ELR (cell line): ENCODE measurements at places on chromosomes 6 and 20.

DNA sequence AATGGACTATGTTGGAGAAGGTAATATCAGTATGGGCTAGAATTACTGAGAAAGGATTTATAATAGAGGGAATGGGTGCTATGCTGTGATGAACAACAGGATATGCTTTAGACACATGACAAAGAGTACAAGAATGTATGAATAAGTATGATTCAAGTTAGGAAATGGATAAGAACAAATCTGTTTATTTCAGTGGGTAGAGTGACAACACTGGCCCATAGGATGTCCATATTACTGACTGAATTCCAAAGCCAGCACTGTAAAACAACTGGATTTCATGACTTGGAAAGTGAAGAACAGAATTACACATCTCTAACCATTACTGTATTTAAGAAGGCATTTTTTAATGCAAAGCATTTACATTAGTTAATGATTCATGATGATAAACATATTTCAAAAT, 35.9 kb downstream of the EPM2A start:
- peak; percentile 91 for DNase-seq

GRCh38 chr6:57421503-57421902, 104.1 kb downstream of the PRIM2 start:
- DNase-seq, result no peak

DNA sequence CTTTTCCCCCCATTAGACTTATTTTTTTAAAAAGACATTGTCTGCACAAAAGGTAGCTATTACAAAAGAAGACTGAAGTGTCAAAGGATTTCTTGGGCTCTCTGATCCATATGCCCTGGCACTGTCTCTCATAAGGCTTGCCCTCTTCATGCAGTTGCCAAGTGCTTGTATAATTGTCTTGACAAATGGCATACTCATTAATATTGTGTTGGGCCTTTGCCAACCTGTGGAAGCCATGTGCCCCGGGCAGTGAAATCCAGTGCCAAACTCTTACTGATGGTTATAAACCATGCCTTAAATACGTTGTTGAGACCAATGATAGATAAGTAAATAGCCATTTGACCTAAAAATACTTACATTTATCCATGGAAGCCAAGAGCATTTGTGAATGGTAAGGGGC, 98.1 kb downstream of the FARS2 start:
- DNase-seq, result no peak

DNA sequence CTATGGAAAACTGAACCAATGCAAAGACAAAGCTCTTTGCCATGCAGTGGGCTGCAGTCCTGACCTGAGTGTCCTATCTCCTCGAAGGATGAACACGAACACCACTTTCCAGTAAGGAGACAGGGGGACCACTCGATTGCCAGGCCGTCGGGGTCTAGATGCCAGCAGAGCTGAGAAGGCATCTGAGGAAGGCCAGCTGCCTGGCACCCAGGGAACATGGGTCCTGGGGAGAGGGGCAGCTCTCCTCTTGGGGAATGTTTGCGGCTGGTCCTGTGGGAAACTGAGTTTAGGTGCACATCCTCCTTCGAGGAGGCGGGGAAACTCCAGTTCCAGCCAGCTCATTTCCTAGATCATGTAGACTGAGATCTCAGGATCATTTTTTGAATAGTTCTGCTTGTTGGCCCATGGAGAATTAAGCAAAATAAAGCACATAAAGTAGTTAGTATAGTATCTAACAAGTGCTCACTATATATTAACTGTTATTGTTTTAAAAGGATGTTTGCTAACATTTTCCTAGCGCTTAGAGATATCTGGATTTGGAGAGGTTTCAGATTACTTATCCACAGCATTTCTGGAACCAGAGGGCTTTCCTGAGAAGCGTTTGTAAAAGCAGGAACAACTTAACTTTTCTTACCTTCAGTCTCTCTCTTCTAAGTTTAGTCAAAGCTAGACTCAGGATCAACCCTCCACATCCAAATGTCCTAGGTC, 225.3 kb upstream of the FOXQ1 start:
- no peak for DNase-seq

- no peak for DNase-seq
Measured at GRCh38 chr6:154914288-154914687, 80.8 kb upstream of the TIAM2 start.

DNA sequence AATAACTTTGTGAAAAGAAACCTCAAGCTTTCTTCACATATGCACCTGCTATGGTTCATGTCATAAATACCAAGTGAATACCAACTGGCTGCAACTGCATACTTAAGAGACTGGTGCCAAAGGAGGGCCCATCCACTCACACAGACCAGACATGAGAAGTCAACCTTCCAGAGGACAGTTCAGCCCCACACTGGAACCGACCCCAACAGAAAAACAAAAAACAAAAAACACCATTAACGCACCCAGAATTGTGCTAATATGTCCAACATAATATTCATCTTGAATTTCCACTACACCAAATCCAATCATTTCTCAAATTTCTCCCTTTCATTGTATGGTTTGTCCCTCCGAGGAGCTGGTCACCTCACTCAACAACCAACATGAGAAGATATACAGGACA, 42.8 kb downstream of the CHD6 start:
- no peak for DNase-seq

DNA sequence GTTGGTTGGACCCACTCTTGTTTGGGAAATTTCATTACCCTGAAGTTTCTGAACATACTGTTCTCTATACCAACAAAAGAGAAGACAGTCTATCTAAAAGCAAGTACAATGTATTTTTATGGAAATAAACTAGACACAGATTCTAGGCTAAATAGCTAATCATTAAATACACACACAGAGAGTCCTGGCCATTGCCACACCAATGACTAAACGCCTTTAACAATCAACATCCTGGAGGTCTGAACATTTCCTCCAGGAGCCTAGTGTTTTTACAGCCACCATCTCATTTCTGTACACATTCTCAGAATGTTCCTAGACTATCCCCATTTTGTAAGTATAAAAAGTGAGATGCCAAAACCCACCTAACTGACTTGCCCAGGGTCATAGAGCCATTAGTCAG, 141.6 kb upstream of the RREB1 start:
- no peak for DNase-seq

- no peak for DNase-seq
Measured at GRCh38 chr20:60446267-60447111, 488.3 kb downstream of the CDH26 start.

DNA sequence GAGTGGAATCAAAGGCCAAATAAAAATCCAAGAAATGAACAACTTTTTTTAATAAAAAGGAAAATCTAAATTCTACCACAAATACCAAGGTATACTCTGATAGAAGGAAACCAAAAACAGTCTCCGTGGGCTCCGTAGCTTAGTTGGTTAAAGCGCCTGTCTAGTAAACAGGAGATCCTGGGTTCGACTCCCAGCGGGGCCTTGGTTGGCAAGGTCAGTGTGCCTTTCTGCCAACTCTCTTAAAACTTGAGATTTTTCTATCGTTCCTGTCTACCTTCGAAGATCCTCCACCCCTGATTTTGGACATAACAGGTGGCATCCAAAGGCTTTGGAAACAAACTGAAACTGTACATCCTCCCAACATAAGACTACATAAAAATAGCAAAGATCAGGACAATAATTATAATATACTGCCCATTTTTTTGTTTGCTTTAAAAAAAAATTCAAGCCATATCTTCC, 197.9 kb downstream of the TRIM27 start:
- DNase-seq, result peak; percentile 77

- DNase-seq, result no peak
Measured at GRCh38 chr20:64203037-64203777, 39.0 kb downstream of the MYT1 start.

DNA sequence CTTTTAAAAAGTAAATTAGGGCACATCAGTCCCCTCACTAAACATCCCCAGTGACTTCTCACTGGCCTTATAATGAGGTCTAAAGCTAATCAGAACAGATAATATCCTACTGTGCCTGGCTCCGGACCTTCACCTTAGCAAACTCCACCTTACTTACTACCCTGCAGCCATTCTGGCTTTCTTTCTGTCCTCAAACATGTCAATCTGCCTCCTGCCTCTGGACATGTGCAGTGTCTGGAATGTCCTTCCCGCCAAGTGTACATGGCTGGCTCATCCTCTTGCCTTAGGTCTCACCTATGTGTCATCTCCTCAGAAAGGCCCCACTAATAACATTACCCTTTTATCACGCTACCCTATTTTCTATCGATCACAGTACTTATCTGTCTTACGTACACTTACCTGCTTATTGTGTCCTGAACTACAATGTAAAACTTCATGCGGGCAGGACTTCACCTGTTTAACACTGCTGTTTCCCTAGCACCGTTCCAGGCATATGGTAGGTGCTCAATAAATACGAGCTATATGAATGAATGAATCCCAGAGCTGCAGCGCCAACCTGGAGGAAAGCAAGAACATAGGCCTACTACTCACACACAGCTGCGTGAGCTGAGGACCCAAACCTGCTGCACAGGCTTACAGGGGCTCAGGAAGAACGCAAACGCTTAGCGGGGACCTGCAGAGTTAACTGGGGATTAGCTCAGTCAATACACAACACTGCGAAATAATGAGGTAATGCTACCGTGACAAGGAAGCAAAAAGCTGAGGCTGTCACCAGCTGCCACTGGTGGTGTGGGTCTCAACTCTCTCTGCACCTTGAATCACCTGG, 991 bp downstream of the UQCC2 start:
- peak; percentile 42 for DNase-seq

- no peak for DNase-seq
Measured at GRCh38 chr6:42025845-42026243, 24.5 kb upstream of the TAF8 start.

DNA sequence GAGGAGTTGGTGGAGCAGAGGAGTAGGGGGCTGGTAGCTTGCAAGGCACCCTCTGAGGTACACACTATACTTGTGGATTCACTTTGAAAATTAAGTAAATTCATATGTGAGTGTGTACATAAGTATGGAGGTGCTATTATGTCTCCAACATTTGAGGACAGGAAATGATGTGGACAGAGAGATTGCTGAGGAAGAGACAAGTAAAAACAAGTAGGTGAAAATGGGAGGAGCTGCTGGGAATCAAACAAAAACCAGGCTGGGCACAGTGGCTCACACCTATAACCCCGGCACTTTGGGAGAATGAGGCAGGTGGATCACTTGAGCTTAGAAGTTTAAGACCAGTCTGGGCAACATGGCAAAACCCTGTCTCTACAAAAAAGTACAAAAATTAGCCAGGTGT, 69.2 kb upstream of the LYRM2 start:
- no peak for DNase-seq

DNA sequence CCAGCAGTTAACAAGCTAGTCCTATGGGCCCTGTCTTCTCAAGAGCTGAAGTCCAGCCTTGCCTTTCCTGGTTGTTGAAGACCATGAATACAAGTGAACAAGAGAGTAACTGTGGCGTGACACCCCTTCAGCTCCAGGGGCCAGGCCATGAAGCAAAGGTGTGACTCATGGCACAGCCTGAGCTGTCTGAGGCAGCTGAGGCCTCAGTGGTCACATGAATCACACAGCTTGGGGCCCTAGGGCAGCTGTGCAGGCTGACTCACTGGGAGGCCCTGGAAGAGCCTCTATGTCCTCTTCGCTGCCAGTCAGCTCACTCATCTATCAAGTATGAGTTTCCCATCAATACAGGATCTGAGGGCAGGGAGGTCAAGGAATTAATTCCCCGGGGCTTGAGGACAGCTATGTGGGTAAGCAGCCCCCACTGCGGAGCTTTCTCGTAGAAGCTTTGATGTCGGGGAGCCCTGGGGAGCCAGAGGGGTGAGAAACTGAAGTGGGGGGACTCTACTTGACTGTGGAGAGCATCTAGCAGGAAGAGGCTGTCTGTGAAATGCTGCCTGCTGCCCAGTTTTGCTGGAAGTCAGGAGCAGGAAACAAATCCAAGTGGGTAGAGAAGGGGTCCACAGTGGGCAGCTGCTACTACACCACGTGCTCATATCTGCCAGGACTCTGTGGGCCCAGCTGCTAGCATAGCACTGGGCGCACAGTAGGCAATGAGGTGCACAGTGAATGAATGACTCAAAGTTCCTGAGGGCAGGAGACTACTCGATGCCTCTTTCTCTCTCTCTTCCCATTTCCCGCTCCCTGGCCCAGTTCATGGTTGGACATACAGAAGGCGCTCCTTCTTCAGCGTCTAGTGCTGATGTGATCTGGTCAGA, 13.7 kb upstream of the FAM83C start:
- peak; percentile 100 for DNase-seq

GRCh38 chr20:44028868-44029847, 114.5 kb downstream of the TOX2 start:
- DNase-seq, result no peak

DNA sequence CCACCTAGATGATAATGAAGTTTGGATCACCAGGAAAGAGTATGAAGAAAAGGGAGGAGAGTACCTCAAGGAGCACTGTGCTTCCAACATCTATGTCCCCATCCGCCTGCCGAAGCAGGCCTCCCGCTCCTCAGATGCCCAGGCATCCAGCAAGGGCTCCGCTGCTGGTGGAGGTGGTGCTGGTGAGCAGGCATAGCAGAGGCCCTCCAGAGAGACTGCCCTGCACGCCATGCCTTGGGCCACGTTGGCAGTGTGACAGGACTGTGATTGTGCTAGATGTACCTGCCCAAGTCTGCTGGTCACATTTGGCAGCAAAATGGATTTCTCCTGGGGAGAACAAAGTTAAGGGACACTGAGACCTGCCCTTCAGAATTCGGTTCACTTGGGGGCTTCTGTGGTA, 23.4 kb downstream of the ACTR5 start:
- no peak for DNase-seq

DNA sequence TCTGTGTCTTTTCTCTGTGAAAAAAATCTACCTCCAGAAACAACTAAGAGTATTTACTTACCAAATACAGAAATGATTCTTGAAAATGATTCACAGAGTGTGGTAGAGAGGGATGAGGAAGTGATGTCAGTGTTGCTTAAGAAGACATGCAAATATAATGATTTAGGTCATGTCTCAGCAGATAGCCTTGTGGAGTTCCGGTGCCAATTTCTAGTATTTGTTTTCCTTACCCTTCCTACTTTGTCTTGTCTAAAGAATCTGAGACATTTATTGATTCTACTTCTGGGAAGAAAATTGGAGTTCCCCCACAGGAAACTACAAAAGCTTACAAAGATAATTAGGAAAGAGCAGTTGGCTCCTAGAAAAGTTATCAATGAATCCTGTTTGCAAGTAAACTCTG, 68.8 kb downstream of the GJA1 start:
- DNase-seq, result peak; percentile 68

GRCh38 chr6:10521104-10521808, at the start of gene GCNT2:
GCNT2 (plus strand) TSS chr6:10521351; CDS start chr6:10528912, 7,561 bp downstream.
- peak; percentile 66 for DNase-seq

GRCh38 chr6:41306187-41306854, 19.8 kb upstream of the TREM1 start:
- DNase-seq, result peak; percentile 64

DNA sequence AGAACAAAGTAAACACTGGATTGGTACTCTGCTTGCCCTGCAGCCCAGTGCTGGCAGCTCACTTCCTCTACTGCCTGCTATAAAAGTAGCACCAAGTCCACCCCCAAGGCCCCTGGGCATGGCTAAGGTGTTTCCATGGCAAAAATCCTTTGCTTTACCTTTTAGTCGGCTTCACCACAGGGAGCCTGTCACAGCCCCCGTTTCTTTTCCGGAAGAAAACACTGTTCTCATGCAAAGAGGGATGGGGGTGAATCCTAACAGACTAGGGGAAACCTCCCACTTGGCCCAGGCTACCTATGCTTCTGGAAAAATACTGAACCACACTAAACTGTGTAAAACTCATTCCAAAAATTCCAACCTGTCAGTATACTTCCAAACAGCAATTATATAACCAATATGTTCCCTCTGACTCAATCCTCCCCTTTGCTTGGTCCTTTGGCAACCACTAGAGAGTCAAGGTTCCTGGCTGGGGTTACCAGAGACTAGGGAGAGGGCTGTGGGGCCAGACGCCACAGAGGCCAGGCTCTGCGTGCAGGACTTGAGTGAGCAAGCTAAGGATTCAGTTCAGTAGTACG, 16.1 kb downstream of the PPIL1 start:
- DNase-seq, result no peak

- no peak for DNase-seq
Measured at GRCh38 chr6:34468378-34468892, 2.6 kb downstream of the PACSIN1 start.
